Suprapubic skin (tissue), 4 donors: ENCODE measurements at places on chromosomes 2 and 18. TPM values are rescaled to one million over a fixed set of nuclear protein-coding genes. Genes with fewer than 3 reads are reported as not detected.

Gene EMILIN1
- total RNA-seq, result 6.9 TPM

Gene RTN4
- total RNA-seq, result 355 TPM

Gene SALL3
- total RNA-seq, result 0.21 TPM

Gene CCDC178
- not detected for total RNA-seq

Gene CD28
- not detected for total RNA-seq

Gene MAP3K19
- total RNA-seq, result not detected

Gene ARHGAP15
- total RNA-seq, result 1.2 TPM

Gene IL1RN
- 129 TPM for total RNA-seq

Gene TUBA4B
- total RNA-seq, result not detected

Gene SLC16A14
- total RNA-seq, result 13.0 TPM

Gene BUB1
- 2.7 TPM for total RNA-seq

Gene TYW5
- total RNA-seq, result 5.0 TPM

Gene NR4A2
- 20.5 TPM for total RNA-seq

Gene SKOR2
- not detected for total RNA-seq

Gene GKN2
- not detected for total RNA-seq

Gene SPRED2
- 17.8 TPM for total RNA-seq
